ENCODE measurements at places on chromosomes 7 and 10.
A peak's percentile ranks its signal among the peaks of the same experiment; 100 is the strongest.

GRCh38 chr10:129877773-129878371 is 86.2 kb downstream of the EBF3 start:
- DNase-seq, result peak; percentile 69

GRCh38 chr7:157937406-157937805 is 600.6 kb downstream of the DNAJB6 start:
- DNase-seq, result no peak

DNA sequence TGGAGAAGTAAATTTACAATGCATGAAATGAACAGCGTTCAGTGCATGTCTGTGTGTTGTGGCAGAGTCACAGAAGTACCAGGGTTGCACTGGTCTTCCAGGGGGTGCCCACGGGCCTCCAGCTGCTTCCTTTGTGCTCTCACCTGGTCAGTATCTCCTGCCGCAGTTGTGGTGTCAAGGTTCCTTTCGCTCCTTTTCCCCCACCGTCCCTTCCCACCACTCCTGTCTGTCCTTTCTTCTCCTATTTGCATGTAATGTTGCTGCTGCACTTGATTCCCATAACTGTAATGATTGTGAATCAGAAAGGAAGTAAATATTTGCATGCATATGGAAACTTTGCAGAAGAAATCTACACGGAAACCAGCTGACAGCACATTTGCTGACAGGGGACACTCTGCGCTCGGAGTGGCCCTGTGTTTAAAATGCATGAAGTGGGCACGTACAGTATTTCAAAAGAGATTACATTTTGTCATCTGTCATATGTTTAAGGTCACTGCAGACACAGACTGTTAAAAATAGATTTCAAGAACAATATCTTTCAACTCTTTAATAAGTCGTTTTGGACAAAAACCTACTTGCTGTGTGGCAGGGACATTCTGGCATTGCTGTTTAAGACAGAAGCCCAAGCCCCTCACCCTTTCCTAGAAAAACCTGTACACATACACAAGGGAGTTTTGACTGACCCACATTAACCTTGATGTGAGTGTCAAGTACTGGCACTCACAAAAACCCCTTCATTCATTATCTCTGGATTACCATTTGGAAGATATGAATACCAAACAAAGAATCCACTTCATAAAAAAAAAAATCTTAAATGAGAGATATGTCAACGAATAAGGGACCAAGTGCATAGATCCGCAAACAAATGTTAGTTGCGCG is 336.7 kb upstream of the KLF6 start:
- DNase-seq, result no peak

DNA sequence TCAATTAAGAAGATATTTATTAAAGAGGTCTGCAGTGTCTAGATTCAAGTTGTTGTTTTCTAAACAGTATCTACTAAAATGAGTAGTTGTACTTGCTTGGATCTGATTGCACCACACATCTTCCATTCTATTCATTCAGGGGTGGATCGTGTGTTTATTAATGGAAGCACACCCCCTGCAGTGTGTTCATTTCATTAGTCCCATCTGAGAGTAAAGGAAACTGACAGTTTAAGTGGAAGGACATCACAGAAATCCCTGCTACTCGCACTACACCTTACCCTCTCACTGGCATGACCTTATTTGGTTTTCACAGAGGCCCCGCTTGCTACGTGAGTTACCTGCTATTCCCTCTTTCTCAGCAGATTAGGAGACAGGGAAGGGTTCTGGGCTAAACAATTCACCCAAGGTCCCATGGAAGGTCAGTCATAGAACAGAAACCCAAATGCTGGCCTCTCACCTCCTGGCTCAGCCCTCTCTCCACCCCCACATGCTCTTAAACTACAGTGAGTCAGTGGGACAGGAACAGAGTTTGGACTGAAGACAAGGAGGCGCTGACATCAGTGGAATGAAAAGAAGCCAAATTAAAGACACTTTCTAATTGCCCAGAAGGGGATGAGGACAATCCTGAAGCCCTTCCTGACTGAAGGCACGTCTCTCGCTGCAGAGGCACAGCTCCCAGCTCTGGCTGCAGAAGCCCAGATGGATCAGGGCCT is 369.2 kb upstream of the NRP1 start:
- no peak for DNase-seq

DNA sequence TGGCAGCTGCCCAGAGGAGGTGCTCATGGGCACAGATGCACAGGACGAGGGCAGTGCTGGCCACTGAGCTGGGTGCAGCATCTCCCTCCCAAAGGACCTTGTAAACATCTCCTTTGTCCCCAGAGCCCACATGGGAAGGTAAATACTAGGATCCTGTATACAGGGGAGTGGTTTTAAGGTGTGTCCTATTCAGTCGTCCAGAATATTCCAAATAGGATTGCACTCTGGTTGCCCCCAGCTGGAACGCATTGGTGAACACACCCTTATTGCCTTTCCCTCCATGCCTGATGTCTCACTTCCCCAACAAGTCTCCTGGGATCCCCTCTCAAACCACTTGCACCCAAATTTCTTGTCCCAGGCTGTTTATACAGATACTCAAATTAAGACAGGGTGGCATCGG is 152.0 kb upstream of the PCBD1 start:
- DNase-seq, result no peak

GRCh38 chr7:38438970-38439369 is 165.5 kb upstream of the TARP start:
- no peak for DNase-seq

Data from activated CD8-positive, alpha-beta memory T cell treated with anti-CD3 and anti-CD28 coated beads, Interleukin-2, amount 50 U/mL, for 48 hours (primary cell).